ENCODE measurements at places on chromosomes 3 and 15.

DNA sequence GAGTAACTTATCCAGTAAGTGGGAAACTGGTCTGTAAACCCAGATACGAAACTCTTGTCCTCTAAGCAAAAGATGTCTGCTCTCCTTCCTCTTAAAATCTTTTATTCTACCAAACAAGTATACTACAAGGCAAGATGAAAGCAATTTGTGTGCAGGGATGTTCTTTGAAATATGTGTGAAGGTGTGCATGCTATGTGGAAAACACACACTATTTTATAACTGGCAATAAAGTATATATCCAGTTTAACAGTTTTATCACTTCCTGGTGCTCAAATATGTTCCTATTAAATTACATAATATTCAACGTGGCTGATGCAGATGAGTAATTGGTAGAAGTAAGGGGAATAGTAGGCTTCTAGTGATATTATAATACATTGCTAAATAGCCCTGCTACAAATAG, 566.5 kb downstream of the ROBO2 start:
- no peak for DNase-seq

DNA sequence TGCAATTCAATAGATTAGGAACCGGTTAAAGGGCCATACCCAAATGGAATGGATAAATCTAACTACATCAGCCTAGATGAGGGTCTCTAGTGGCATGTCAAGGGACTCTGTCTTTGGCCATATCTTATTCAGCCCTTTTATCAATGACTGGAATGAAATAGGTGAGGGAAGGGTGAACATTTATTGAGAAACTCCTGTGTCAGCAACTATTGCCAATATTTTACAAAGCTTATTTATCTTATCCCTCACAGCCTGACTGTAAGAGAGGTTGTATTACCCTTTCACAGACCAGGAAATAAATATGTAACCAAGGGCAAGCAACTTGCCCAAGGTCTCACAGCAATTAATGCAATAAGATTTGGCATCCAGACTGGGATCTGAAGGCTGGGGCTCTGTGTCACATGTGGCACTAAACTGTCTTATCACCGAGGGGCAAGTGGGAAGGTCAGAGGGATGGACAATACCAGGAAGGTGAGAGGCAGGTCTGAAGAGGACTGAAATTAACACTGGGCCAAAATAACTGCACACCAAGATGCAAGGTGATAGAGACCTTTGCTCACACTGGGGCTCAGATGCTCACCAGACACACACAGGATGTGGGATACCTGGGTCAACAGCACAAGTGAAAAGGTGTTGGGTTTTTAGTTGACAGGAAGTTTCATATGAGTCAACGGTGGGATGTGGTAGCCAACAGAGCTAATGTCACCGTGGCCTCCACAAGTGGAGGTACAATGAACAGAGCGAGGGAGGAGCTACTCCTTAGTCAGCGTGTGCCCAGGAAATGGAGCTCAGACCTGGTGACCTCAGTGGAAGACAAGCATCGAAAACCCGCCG, 261.3 kb downstream of the RPLP1 start:
- DNase-seq = no peak

DNA sequence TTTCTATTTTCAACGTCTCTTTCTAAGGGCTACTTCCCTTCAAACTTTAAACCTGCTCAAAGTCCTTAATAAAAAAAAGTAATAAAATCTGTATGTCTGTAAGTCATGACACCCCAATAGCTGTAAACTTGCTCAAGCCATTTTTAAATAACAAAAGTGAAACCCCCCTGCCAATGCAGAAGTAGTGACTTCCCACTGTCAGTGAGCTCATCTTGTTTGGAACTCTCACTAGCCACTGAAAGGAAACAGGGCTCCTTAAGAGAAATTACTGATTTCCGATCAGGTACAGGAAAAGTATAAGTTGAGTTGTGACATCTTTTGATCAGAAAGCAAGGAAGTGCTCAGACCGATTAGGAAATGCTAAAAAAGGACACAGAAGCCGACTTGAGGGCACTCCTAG, 27.6 kb upstream of the GPR171 start:
- no peak for DNase-seq

- no peak for DNase-seq
Measured at GRCh38 chr15:50590288-50590687, 43.8 kb upstream of the USP50 start.

DNA sequence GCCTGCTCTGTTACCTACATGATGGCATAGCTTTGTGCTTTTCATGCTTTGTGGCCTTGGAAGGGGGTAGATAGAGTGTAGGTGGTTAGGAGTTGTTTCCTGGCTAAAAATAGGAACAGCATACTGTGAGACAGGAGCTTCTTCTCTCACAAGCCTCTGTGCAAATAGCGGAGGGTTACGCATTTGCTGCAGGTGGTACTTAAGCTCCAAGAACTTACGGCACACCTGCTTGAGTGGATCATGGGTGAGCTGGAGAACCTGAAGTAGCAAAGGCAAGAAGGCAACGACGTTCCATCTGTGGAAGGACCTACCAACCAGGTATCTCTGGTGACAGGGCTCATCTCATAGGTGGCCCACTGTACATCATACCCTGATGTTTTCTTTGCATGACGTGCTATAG, 66.0 kb downstream of the ST6GAL1 start:
- no peak for DNase-seq

- DNase-seq = no peak
Measured at GRCh38 chr3:98980915-98981596, 79.6 kb upstream of the DCBLD2 start.

DNA sequence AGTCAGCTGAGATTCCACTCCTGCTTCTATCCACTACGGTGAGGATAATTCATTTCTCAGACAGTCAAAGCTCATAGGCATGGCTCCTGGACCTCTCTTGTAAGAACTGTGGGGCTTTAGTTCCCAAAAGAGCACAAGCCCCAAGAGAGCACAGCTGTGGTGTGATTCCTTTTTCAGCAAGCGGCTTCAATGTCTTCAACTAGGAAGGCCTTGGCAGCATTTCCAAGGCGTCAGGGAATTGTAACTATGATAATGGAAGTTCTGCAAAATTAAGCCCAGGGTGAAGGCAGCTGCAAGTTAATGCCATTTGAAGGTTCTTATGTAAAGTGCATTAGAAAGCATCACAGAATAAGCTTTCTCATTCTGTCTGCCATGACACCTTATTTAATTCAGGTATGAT, 657.1 kb downstream of the GRM7 start:
- peak; percentile 44 for DNase-seq

DNA sequence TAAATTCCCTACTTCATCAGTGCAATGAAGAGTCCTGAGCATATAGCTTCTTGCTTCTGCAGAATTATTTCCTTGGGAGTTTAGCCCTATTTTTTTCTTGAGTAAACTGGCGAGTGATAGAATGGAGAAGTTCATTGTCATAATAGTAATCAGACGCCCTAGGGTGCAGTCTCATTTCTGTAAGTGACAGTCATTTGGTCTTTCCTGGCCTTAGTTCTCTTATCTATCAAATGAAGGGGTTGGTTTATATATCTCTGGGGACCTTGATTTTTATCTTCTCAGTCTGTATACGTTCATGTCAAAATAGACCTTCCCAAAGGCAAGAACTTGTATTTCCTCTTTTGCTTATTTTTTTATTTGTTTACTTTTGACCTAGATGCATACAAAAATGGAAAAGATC, 9.9 kb upstream of the ALPK3 start:
- no peak for DNase-seq

DNA sequence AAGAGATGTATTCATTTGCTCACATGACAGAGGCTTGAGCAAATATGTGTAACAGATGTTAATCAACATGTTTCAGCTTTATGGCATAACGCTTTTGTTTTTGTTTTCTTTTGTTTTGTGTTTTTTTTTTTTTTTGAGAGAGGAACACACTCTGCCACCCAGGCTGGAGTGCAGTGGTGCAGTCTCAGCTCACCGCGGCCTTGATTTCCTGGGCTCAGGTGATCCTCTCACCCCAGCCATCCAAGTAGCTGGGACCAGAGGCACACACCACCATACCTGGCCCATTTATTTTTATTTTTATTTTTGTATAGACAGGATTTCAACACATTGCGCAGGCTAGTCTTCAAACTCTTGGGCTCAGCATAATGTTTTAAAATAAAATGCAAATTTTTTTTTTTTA, 1504.4 kb upstream of the CADM2 start:
- no peak for DNase-seq

- DNase-seq = no peak
Measured at GRCh38 chr3:197440717-197441303, 115.0 kb downstream of the BDH1 start.

DNA sequence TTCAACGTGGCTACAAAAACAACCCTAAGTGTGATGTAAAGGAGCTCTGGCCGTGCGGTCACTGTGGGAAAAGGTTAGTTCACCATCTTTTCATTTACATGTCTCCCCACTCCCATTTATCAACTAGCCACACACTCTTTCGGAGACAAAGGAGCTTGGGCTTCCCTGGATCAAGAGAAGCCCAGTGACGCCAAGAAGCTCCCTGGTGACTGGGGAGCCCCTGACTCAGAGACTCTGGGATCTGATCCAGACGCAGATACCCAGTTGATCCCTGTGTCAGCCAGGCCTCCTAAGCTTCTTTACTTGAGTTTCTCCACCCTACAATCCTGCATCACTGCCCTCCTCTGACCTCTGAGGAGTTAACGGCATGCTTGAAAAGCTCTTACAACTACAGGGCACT, 43.9 kb downstream of the HEG1 start:
- no peak for DNase-seq

- DNase-seq = no peak
Measured at GRCh38 chr3:134449951-134450350, 35.8 kb downstream of the ANAPC13 start.

DNA sequence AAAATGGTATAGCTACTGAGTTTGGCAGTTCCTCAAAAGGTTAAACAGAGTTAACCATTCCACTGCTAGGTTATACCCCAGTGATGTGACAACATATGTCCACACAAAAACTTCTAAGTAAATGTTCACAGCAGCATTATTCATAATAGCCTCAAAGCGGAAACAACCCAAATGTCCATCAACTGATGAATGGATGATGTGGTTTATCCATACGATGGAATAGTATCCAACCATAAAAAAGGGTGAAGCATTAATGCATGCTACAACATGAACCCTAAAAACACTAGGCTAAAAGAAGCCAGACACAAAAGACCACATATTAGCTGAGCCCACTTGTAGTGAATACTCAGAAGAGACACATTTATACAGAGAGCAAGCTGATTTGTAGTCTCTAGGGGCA, 9.0 kb downstream of the XXYLT1 start:
- no peak for DNase-seq

DNA sequence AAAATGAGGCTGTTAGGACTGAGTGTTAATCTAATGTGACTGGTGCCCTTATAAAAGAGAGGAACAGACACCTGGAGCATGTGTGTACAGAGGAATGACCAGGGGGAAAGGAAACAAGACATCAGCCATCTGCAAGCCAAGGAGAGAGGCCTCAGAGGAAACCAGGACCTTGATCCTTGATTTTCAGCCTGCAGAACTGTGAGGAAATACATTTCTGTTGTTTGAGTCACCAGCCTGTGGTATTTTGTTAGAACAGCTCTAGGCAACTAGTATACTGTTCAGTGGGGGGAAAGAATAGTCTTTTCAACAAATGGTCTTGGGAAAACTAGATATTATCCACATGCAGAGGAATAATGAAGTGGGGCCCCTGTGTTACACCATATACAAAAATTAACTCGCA, 80.6 kb downstream of the CCR1 start:
- DNase-seq = no peak

Data from lung (tissue), 17 donors.